ENCODE measurements at places on chromosomes 16 and 17.

GRCh38 chr17:70173681-70174080, 4.3 kb downstream of the KCNJ2 start:
- no peak for DNase-seq

GRCh38 chr17:14334919-14335318, 34.0 kb downstream of the HS3ST3B1 start:
- DNase-seq = no peak

- no peak for DNase-seq
These were observed 341.1 kb downstream of the PMP22 start for GRCh38 chr17:14923981-14924380.

DNA sequence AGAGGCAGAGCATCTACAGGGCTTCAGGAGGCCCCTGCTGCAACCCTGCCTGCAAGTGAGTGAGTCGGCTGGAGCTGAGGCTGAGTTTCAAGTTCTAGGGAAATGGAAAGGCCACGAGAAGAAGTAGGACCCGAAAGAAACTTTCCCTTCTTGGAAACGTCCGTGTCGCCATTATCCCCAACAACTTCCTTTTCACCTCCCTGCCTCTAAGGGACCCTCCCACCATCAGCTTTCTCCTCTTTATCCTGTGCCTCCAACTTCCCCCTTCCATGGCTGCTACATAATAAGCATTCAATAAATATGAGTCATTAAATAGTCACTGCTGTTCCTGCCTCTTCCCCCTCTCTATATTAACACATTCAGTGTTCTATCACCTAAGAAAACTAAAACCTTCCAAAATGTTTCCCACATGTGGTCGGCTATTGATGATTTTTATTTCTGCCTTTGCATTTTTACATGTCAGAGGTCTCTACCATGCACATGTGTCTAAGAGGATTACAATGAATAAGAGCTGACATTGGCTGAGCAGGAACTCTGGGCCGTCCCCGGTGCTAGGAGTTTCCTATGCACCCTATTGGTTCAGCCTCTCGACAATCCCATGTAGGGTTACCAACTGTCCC, 115.9 kb upstream of the TNRC6C start:
- DNase-seq = peak; percentile 68

DNA sequence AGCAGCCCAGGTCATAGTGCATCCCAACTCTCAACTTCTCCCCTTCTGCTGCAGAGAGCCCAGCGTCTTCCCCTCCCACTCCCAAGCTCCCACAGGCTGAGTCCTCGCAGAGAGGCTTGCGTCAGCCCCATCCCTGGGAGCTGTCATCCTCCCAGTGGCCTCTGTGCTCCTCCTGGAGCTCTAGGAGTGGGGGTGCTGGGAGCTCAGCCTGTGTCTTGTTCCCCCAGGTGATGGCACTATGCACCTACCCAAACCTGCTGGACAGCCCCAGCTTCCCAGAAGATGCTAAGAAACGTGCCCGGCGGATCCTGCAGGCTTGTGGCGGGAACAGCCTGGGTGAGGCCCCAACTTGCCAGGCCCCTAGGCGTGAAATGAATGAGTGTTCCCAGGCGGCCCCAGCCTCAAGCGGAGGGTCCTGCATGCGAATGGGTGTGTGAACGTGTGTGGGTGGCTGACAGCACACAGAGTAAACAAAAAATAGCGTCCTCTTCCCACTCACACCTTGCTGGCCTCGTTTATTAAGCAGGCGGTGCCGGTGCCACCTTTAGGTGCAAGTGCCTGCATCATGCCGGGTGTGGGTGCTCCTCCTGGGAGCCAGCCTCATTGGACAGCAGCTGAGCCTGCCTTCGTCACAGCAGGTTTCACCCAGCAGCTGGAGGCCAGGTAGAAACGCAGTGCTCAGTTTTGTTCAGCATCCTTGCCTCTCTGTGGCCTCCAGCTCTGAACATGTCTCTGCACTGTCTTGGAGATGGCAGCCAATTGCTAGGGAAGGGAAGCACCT, 16.5 kb downstream of the GPT2 start:
- no peak for DNase-seq

DNA sequence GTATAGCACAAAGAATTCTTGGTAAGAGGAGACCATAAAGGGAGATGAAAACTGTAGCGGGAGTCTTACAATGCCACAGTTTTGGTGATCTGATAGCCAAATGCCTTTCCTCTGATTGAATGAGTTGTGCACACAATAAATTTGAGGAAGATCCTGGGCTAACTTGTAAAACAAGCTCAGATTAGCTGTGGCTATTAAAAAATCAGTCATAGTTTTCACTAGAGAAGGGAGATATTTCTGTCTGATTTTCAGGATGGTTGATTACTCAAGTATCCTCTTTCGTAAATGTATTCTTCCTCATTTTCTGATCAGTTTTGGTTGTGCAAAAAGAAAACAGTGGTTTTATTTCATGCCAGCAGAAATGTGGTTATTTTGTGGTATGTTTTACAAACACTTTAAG, 9.1 kb upstream of the METTL9 start:
- no peak for DNase-seq

- DNase-seq = no peak
These were observed 78.8 kb downstream of the TBC1D16 start for GRCh38 chr17:79956853-79957252.

All from activated CD8-positive, alpha-beta memory T cell treated with anti-CD3 and anti-CD28 coated beads for 24 hours (primary cell).